ENCODE measurements at places on chromosomes 6 and 20.

GRCh38 chr6:143248359-143248758, 187.7 kb downstream of the AIG1 start:
- no peak for DNase-seq

DNA sequence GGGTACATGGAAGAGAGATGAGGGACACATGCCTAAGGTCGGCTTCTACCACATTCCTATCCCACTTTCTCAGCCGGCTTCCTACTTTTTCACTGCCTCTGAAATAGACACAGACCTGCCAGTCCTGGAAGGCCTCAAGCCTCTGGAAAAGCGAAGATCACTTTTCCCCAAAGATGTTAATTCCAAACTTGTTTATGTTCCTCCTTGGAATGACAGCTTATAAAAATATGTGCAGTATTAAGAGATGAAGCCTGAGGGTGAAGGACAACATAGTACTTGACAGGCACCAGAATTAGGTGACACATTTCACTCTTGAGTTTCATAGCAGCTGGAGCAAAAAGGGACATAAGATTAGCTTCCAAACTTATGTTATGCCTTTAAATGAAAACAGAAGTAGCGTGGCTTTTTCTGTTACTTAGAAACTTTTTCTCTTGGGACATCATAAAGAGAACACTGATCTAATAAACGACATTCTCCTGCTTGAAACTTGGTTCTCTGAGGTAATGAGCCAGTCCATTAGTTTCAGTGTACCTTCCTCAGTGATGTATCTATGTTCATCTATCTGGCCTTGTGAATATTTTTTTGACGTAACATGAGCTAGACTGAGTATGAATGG, 25.3 kb downstream of the FOXO3 start:
- DNase-seq = no peak

DNA sequence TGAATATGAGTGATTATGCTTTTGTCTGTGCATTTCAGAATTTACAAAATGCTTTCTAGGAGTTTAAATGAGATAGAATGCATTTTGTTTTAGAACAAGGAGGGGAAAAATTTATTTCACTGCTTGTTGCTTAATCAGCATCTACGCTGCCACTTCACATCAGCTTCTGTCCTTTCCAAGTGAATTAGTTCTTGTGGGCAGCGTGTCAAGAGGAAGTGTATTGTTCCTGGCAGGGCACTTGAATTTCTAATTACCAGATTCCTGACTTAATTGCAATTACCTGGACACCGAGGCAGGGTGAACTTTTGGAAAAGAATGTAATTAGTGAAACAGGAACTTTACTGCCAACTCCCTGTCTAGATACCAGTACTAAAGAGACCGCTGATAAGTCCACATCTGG, 263.5 kb downstream of the TMEM242 start:
- no peak for DNase-seq

DNA sequence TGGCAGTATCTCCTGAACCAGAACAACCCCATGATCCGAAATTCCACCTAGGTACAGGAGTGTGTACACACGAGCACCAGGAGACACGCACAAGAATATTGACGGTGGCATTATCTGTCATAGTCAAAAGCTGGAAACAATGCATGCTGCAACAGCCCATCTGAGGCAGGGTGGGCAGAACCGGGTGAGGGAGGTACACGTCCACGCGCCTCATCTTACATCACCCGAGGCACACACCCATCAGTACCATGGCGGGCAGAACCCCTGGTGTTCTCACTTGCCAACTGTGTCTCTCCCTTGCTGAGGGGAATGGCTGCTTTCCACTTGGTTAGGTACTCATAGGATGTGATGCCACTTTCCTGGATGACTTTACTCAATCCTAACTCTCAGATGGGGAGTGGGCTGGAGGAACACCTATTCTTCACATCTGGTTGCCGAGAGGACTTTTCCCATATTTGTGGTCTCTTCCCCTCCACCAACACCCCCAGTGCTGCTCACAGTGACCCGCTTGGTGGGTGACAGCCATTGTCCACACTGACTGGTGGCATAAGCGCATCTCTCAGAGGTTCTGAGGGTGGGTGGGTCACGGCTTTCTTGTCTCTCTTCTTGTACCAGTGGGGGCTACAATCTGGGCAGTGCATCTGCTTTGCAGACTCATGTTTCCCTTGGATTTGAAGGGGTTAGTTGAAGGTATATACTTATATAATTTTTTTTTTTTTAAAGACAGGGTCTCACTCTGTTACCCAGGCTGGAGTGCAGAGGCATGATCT, 13.5 kb downstream of the PPP1R3G start:
- DNase-seq = no peak

- DNase-seq = no peak
Observed at GRCh38 chr6:38266921-38267354, 372.8 kb downstream of the BTBD9 start.

GRCh38 chr6:6872459-6873344, 235.1 kb upstream of the RREB1 start:
- no peak for DNase-seq

DNA sequence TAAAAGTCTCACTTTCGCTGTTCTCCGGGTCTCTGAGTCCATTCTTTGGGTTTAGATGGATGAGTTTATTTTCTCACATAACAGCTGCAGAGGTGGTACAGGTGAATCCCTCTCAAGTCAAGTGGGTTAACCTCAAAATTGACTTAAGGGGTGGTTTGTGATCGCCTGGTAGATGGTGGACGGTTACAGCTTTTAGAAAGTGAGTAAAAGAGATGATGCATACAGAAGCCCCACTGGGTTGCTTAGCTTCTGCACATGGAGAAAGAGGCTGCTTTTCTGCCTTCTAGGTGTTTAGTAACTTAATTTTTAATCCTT, 146.7 kb downstream of the TRIM27 start:
- DNase-seq = no peak

All from right renal cortex interstitium (tissue), 3 donors.